Stimulated activated CD4-positive, alpha-beta T cell treated with anti-CD3 and anti-CD28 coated beads, Interleukin-12 subunit alpha, Interleukin-12 subunit beta, amount 100 ng/mL, for 4 hours (primary cell): ENCODE measurements at places on chromosomes 7 and 10.

GRCh38 chr7:70545214-70545613, 586.7 kb upstream of the GALNT17 start:
- DNase-seq: no peak

GRCh38 chr7:98418636-98419315, 17.9 kb upstream of the BAIAP2L1 start:
- DNase-seq: no peak

- DNase-seq: no peak
Measured at GRCh38 chr10:88244781-88245625, 338.1 kb downstream of the RNLS start.

- no peak for DNase-seq
Measured at GRCh38 chr7:146094356-146094755, 22.2 kb upstream of the CNTNAP2 start.

DNA sequence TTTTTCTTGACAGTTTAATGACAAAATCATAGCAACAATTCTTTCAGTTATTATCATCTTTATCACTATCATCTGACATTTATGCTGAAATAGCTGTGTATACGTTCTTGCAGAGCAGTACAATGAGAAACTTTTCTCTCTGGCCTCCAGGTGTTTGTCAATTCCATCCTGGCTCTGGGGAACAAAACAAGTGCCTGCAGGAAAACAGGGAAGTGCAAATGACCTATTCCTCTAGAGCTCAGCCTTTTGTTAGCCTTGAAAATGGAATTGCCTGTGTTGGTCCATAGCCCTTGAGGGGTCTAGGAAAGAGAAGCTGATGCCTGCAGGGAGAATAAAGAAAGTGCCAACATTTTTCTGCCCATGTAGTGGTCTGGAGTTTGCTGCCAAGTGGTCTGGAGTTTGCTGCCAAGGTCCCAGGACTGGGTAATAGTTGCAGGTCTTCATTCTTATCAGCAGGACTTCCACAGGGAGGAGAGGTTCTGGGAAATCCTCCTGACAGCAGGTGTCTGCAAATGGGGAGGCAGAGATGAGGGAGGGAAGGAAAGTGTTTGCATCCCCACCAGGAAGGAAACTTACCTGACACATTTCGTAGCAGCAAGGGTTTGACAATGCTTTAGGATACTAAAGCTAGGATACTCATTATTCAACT, 10.1 kb upstream of the CSTF2T start:
- DNase-seq: no peak

DNA sequence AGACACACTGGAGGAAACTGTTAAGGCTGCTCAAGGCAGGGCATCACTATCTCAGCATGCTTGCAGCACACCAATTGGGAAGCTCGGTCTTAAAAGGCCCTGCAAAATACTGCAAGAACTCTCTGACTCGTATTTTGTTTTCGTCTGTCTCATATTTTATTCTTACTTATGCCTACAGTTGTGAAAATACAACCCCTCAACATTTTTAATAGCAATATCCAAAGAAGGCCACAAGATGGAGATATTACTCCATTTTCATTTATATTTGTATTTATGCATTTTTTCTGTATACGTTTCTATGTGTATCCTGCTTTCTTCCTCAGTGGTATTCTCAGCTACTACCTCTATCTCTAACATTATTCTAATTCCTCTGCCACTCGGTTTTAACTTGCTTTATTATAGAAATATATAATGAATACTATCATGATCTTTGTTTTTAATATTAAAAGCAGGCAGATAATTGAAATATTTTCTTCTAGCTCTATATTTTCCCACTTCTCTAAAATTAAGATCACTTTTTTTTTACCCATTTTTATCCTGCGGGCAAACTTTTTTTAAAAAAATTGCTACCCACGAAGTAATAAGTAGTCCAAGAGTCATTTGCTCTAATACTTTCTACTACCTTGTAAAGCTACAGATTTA, 10.0 kb downstream of the DNAJC1 start:
- no peak for DNase-seq

GRCh38 chr10:72524489-72524888, 101.4 kb downstream of the MICU1 start:
- no peak for DNase-seq

- DNase-seq: peak; percentile 97
Measured at GRCh38 chr7:4641667-4642467, 40.2 kb upstream of the FOXK1 start.

DNA sequence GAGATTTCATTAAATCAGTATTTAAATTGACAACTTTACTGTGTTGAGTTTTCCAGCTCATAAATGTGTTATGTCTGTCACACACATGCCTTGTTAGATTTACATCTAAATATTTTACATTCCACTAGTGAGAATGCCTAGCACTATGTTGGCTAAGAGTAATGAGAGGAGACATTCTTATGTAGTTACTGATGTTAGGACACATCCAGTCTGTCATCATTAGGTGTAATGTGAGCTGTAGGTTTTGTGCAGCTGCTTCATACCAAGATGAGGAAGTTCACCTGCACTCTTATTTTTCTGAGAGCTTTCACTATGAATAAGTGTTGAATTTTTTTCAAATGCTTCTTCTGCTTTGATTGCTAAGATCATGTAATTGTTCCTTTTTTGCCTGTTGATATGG, 218.0 kb upstream of the IGFBP3 start:
- no peak for DNase-seq

- DNase-seq: no peak
Measured at GRCh38 chr7:76428868-76429805, 4.4 kb downstream of the ZP3 start.

- no peak for DNase-seq
Measured at GRCh38 chr10:124544711-124545110, 83.1 kb downstream of the LHPP start.

- DNase-seq: no peak
Measured at GRCh38 chr10:77649333-77650331, 12.0 kb upstream of the KCNMA1 start.

DNA sequence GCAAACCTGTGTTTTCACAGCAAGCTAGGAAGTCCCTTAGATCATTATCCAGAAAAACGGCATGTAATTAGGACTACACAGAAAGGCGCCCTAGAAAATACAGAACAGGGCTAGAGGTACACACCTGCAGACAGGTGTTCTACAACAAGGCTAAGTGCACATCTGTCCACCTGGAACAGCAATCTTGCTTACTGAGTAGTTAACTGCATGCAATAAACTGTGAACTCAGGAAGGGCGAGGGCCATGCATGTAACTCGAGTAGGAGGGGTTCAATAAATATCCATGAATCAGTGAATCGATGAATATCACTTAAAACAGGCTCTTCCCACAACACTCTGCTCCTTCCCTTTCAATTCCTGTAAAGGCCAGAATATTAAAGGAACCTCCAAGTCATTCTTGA, 22.0 kb downstream of the FAM171A1 start:
- DNase-seq: no peak

DNA sequence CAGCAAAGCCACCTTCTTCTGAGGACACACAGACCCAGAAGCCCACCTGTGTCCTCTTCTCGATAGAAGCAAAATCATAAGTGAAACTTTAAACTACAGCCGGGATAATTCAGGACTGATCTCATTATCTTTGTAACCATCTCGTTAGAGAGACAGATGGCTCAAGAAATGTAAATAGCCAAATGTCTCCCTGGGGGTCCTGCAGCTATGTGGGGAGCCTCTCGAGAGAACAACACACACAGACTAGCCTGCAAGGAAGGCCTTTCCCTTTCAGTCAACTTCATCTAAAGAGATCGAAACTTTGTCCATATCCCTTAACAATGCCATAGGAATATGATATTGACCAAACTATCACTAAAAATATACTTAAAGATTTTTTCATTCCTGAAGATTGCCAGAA, 93.5 kb downstream of the VWC2 start:
- DNase-seq: no peak
